ENCODE measurements at places on chromosomes 7 and 10.

GRCh38 chr7:13988731-13989125 is 738 bp downstream of the ETV1 start:
- DNase-seq: no peak

- no peak for DNase-seq
Observed at GRCh38 chr10:116809483-116810119, 39.7 kb upstream of the ENO4 start.

DNA sequence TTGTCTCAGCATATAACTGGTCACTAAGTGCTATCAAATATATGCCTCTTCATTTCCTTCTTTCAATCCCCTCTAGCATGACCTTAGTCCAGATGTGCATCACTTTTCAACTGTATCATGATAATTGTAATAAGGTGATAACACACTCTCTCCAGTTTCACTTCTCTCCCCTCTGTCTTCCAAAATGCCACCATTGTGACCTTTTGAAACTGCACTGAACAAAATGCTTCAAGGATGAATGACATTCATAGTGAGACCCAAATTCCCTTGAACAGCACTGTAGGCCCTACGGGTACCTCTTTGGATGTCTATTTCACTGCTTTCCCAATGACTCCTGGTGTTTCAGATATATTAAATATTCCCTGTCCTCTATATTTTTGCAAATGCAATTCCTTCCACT is 224.8 kb downstream of the DNAJB9 start:
- no peak for DNase-seq

DNA sequence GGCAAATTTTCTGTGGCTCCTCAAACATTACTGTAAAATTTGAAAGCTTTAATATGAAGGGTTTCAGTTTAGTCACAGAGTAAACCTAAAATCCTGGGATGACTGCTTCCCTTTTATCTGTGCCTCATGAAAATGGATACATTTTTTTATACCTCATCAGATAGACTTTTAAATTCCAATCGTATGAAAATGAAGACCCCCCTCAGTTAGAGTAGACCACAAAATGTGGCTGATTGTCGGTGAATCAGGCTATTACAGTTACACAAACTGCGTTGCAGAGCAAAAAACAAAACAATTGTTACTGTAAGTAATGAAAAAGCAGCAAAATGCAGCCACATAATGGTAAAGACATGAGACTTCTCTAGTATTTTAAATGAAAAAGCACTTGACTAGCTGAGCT is 296.2 kb downstream of the CNTNAP2 start:
- DNase-seq: no peak

All from activated CD8-positive, alpha-beta memory T cell treated with anti-CD3 and anti-CD28 coated beads for 1 hour (primary cell).